Occipital lobe (tissue), 3 donors: ENCODE measurements at places on chromosomes 11 and 22. TPM values are rescaled to one million over a fixed set of nuclear protein-coding genes. Genes with fewer than 3 reads are reported as not detected.

The CRYBA4 gene
- total RNA-seq, result not detected

The PTDSS2 gene
- total RNA-seq, result 21.8 TPM

The APOL5 gene
- total RNA-seq, result not detected

The BDNF gene
- total RNA-seq, result 0.78 TPM
